ENCODE measurements at places on chromosomes 13 and 19.

DNA sequence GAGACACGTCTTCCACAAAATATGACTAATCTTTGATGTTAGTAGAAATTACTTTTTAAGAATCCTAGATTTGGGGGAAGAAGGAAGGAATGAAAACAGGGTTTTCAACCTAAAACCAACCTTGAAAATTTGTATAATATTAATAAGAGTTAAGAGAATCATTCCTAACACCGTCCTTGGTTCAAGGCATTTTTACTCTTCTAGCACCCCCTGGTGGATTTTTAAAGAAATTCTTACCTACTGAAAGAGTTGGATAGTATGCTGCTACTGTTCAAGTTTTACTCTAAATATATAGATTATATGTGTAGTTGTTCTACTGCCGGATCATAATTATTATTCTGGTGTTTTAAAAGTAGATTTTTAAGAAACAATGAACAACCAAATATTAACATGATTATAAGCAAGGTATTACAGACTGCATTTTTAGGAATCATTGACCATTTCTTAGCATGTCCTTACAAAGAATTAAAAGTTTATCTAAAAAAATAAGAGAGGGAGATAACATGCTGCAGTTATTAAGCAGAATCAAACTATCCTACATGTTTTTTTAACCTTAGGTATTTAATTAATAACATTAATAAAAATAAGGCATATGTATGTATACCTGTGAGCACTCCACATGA lies 7.4 kb upstream of the SLITRK6 start:
- no peak for DNase-seq

- no peak for DNase-seq
These were observed 76.2 kb downstream of the COL4A1 start for GRCh38 chr13:110230661-110231347.

- DNase-seq: no peak
These were observed 802 bp downstream of the DMPK start for GRCh38 chr19:45781214-45782161.

DNA sequence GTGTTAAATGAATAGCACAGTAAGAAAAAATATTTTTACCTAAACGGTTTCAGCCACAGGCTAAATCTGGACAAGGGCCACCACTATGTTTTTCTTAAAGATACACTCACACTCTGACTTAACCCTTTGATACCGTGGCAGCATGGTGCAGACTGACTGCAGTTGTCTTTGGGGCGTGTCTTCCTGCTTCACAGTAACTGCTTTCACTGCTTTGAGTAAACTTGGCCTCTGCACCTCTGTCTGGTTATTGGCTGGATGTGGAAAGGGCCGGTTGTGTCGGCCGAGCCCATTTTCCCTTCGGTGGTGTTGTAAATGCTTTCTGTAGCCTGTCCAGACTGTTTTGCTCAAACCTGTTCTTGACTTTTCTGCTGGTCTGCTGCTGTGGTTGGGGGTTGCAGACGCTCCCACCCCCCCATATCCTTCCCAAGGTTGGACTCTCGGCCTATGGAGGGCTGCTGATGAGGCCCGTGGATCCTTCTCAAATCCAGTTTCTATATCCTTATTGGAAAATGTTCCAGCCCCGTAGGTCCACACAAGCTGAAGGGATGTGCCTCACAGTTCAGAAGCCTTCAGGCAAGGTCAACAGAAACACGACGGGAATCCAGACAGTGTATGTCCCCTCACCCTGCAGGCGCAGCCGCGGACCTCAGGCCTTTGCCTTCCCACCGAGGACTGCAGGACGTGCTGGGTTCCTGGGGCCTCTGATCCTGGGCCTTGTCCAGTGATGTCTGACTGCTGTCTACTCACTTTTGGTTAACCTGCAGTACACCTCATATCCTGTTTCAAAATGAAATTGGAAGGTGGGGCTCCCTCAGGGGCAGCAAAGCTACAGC lies 90.2 kb upstream of the RNF113B start:
- no peak for DNase-seq

DNA sequence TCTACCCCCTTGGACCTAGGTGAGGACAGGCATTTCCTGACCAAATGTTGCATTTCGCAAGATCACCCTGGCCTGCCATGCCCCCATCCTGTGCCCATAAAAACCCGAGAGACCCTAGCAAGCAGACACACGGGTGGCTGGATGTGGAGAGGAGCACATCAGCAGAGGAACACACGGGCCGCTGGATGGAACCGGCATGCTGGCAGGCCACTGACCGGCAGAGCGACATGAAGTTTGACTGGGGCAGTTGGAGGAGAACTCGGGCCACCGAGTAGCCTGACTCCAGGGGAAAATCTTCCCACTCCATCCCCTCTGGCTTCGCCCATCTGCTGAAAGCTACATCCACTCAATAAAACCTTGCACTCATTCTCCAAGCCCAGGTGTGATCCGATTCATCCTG lies 329.3 kb downstream of the FGF9 start:
- DNase-seq: no peak

DNA sequence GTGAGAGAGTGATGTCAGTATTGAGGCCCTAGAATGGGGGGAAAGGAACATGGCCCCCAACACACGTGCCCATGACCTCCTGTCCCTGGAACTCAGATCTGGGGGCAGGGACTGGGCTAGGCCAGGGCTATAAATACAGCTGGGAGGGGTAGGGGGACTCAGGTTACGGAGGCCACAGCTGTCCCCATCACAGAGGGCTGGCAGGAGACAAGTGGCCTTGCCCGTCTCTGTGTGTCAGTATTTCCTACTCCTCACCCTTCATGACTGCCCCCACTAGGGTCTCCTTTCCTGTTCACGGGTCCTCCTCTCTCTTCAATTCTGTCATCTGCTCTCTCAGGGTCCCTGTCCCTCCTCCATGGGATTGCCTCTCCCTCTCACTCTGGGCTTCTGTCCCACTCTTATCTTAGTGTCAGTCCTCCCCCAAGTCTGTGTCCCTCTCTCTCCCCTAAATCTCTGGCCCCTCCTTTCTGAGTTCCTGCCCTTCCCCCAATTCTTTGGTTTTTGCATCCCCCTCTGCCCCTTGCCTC lies 687 bp upstream of the HRC start:
- DNase-seq: no peak

DNA sequence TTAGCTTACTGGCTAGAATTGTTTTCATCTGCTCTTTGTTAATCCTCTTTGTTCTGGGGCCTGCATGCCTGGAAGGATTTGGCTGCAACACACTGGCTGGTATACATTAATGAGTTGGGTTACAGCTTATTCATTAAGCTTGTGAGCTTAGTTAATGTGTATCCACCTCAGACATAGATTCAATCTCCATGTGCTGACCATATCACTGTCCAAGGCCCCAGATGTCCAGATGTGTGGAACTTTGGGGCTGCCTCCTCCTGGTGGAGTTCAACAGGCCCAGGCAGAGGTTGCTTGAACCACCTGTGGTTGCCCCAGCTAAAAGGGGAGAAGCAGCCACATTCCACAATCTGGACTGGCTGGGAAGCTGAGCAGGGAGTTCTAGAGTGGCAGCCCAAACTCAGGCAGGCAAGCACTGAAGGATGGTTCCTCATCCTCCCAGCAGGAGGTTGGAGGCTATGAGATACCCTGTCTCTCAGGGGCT lies 5.4 kb downstream of the DIAPH3 start:
- DNase-seq: no peak

DNA sequence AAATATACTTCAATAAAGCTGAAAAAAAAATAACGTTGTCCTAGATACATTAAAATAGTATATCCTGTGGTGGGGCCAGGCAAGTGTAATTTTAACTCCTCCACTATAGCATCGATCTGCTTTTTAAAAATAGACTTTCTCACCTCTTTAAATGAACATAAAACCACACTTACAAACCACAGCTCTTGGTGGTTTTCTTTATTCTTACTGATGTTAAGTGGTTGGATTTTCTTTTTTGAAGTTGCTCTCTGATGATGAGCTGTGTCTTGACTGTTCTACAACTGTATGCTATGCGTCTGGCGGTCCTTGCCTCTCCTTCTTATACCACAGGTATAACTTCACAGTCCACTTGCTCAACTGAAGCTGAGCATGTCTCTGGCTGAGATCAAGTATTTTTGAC lies 721.5 kb upstream of the KLHL1 start:
- no peak for DNase-seq

DNA sequence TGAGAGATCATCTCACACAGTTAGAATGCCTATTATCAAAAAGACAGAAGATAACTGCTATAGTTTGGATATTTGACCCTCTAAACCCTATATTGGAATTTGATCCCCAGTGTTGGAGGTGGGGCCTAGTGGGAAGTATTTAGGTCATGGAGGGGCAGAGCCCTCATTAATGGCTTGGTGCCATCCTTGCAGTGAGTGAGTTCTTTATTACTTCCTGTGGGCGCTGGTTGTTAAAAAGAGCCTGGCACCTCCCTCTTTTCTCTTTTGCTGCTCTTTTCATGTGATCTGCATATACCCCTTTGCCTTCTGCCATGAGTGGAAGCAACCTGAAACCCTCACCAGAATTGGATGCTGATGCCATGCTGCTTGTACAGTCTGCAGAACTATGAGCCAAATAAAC lies 66.8 kb downstream of the TDRD3 start:
- no peak for DNase-seq

DNA sequence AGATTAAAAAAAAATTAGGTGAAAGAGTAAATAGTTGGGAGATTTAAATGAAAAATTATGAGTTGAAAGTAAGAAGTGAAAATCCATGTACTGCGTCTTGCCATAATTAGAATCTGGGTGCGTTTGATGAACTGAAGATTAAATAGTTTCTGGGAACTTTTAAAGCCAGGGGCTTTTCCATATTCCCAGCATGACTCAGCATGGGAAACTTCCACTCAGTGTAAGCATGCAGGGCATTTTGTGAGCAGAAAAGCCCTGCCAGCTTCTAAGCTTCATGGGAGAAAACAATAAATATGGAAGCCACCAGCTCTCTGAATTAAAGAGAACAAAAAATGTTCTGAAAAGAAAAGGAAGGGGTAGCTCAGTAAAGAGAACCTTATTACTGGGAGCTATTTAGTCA lies 62.0 kb upstream of the EDNRB start:
- DNase-seq: no peak

GRCh38 chr13:110853235-110853721 lies 61.6 kb downstream of the ANKRD10 start:
- DNase-seq: no peak

GRCh38 chr19:10855879-10856522 lies 7.8 kb downstream of the C19orf38 start:
- no peak for DNase-seq

GRCh38 chr19:51529301-51529700 lies 2.2 kb downstream of the SIGLEC6 start:
- DNase-seq: no peak

GRCh38 chr13:54078271-54078870 lies 1049.8 kb downstream of the OLFM4 start:
- no peak for DNase-seq

- peak; percentile 41 for DNase-seq
These were observed 22.3 kb downstream of the TMEM161A start for GRCh38 chr19:19115954-19116353.

- DNase-seq: no peak
These were observed 1.1 kb upstream of the GJA3 start for GRCh38 chr13:20161951-20162300.

GRCh38 chr13:99975626-99976025 lies 4.1 kb upstream of the ZIC5 start:
- no peak for DNase-seq

- DNase-seq: no peak
These were observed 23.6 kb downstream of the LYL1 start for GRCh38 chr19:13078897-13079541.

DNA sequence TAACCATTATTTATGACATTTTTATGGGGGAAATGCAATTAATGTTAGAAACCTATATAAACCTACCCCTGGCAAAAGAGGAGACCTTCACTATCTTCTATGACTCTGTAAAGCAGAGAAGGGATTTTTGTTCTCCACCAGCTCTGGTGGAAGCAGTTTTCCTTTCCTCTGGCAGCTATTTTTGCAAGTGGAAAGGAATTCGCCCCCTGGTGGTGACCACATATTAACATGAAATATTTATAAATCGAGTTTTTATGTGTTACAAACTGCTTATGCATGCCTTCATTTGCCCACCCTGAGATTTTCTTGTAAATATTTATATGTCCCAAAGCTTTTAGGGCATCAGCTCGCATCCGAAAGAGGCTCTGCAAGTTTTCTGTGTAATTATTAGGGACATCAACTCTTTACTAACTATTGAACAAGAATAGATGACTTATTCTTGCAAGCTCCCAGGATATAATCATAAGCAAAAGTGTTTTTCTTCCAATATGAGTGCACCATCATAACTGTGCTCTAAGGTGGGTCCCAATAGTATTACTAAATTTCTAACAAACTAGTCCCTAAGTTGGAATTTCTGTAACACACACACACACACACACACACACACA lies 62.4 kb downstream of the SERTM1 start:
- DNase-seq: peak; percentile 6

DNA sequence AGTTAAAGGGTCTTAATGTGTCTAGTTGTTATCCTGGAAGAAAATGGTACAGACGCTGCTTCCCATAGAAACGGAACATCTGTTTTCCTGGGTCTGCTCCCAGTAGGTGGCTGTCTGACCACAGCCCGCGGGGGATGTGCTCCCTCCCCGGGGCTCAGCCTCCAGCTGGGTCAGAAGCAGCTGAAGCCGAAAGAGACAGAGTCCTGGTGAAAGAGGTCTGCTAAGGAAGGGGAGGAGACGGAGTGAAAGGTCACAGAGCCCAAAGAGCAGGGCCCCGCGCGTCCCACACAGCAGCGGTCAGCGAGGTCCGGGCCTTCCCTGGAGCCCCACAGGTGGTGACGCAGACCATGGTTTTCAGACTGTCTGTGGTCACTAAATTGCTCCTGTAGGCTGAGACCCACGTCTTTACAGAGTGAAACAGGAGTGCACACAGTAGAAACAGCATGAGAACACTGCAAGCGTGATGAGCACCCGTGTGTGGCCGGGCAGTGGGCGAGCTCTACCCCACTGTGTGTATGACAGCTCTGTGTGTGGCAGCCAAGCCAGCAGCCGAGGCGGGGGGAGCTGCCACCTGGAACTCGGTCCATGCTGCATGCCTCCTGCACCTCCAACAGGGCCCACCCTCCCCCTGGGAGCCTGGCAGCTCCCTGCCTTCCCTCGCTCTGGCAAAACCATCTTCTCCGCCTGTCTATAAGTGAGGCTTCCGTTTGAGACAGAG lies 52.0 kb upstream of the C13orf46 start:
- DNase-seq: no peak

- DNase-seq: no peak
These were observed 195.8 kb downstream of the FOXO1 start for GRCh38 chr13:40470660-40471059.

- DNase-seq: no peak
These were observed 21.2 kb upstream of the SCEL start for GRCh38 chr13:77514336-77514726.

DNA sequence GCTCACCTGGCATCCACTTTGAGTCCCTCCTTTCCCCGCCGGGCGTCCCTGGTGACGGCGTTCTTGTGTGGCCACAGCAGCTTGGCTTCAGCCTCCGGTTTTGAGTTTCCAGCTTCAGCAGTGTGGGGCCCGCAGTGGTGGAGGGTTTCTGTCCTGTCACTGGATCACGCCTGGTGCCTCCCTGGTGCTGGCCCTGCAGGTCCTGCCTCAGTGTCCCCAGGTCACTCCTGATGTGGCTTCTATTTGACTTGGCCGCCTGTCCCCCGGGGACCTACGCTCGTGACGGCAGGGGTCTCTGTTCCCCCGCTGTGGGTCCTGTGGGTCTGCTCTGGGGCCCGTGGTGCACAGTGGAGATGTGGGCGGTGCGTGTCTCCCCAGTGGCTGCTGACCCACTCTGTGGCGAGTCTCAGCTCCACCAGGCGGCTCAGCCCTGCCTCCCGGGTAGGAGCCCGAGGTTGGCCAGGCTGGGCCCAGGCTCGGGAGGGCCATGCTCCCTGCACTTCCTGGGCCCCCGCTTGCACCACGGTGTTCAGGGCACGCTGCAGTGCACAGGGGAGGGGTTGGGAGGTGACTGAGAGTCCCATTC lies 1.9 kb downstream of the ATP4B start:
- DNase-seq: no peak

GRCh38 chr13:31204592-31204991 lies 4.8 kb downstream of the B3GLCT start:
- no peak for DNase-seq

All from activated gamma-delta T cell treated with Interleukin-2 at 50 U/mL for 16 hours (primary cell).